LHCN-M2 (cell line): ENCODE measurements at places on chromosomes 16 and 17. TPM values are rescaled to one million over a fixed set of nuclear protein-coding genes. Genes with fewer than 3 reads are reported as not detected.

GRCh38 chr17:57722704-57723043, 22.4 kb downstream of the CCDC182 start:
- DNase-seq: no peak

NRN1L gene
- total RNA-seq: not detected in 2 replicates

FAHD1 gene
- total RNA-seq: 58.8 and 64.9 TPM in 2 replicates

GRCh38 chr17:14270508-14270907, 30.4 kb upstream of the HS3ST3B1 start:
- no peak for DNase-seq

GRCh38 chr16:3054965-3055733, 8.8 kb downstream of the MMP25 start:
- no peak for DNase-seq

DNA sequence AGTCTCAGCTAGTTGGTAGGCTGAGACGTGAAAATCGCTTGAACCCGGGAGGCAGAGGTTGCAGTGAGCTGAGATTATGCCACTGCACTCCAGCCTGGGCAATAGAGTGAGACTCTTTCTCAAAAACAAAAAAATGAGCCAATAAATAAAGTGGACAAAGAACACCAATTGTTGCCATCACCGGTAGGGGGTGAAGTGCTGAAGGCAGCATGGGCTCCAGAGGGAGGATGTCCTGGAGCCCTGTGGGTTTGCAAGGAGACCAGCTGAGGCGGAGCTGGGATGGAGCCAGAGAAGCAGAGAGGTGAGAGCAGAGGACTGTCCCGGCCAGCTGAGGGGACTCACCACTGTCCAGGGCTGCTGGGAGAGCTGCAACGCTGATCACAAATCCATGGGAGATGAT, 13.8 kb downstream of the CHST6 start:
- DNase-seq: no peak

- no peak for DNase-seq
These were observed 36.1 kb downstream of the USP31 start for GRCh38 chr16:23113185-23113584.

GRCh38 chr16:52103791-52104190, 443.2 kb downstream of the TOX3 start:
- DNase-seq: no peak

MEIOB gene
- not detected in 2 replicates for total RNA-seq

C17orf50 gene
- not detected in 2 replicates for total RNA-seq

DNA sequence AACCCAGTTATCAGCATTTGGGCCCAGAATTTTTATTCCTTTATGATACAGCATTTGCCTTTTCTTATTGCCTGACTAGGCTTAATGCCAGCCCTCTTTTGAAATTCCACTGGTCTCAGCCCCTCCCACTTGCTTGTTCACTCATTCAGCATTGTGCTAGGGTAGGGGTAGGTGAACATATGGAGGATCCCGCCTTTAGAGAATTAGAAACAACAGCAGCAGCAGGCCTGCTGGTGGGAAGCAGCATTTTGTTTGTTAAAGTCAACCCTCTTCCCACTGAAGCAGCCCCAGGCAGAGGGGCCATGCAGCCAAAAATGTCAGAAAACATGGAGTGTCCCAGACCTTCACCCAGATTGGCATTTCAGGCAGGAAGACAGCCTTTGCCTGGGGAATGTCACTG, 1355.2 kb downstream of the CDH8 start:
- no peak for DNase-seq

GRCh38 chr17:21036361-21036881, 6.4 kb downstream of the USP22 start:
- no peak for DNase-seq

- DNase-seq: no peak
These were observed 3.4 kb downstream of the MNT start for GRCh38 chr17:2397247-2398171.

DLX3 gene
- 0.29 and 0.32 TPM in 2 replicates for total RNA-seq

- DNase-seq: peak; percentile 10
These were observed 45.8 kb downstream of the VPS35L start for GRCh38 chr16:19601083-19601976.
